ENCODE measurements at places on chromosomes 1 and 21. TPM values are rescaled to one million over a fixed set of nuclear protein-coding genes. Genes with fewer than 3 reads are reported as not detected.

DNA sequence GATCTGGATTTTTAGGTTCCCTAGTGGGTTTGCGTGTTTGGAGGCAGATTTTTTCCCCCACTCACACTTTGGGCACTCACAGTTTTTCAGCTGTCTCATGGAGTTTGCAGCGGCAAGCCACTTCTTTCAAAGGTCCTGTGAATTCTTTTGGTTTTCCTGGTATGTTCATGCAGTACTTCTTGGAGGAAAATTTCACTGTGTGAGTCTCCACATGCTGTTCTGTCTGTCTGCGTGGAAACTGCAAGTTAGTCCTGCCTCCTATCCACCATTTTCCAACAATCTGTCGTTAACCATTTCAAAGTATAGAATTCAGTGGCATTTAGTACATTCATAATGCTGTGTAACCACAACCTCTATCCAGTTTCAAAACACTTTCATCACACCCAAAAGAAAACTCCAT is 793 bp upstream of the FMO1 start:
- DNase-seq, result no peak

DNA sequence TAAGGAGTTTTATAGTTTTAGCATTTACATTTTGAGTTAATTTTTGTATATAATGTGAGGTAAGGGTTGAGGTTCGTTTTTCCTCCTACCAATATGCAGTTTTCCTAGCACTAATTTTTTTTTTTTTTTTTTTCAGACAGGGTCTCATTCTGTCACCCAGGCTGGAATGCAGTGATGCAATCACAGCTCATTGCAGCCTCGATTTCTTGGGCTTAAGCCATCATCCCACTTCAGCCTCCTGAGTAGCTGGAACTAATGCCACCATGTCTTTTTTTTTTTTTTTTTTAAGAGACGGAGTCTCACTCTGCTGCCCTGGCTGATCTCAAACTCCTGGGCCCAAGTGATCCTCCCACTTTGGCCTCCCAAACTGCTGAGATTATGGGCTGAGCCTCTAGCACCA is 2.5 kb upstream of the UBASH3A start:
- DNase-seq, result no peak

- no peak for DNase-seq
These were observed 29.9 kb upstream of the ATP2B4 start for GRCh38 chr1:203596673-203597210.

The AGO3 gene
- total RNA-seq, result 38.4 TPM

DNA sequence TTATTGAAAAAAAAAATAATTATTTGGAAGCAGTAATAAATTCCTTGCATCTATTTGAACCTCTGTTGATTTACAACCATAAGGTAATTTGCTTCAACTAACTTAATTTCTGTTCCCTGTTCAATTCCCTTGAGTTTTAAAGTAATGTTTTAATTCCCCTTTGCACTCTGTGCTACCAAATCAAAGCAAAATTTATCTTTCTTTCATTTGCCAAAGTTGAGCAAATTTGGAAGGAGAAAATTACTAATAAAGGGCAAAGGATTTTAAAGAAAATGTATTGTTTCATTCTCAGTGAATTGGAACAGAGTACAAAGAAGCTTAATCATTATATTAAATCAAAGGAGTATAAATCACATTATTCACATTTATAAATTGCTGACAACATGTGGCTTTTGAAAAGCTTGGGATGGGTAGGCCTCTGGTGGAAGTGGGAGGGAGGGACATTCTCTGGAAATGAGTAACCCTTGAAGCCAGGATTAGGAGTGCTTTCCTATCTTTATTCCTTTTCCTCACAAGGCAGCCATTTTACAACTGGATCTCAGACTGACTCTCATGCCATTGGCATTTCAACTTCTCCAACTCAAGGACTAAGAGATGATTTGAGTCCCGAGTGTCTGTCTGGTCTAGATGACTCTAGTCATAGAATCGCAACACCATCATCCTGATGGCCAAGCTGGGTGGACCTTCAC is 331.6 kb upstream of the DUSP10 start:
- DNase-seq, result no peak

The LCE2B gene
- total RNA-seq, result not detected

DNA sequence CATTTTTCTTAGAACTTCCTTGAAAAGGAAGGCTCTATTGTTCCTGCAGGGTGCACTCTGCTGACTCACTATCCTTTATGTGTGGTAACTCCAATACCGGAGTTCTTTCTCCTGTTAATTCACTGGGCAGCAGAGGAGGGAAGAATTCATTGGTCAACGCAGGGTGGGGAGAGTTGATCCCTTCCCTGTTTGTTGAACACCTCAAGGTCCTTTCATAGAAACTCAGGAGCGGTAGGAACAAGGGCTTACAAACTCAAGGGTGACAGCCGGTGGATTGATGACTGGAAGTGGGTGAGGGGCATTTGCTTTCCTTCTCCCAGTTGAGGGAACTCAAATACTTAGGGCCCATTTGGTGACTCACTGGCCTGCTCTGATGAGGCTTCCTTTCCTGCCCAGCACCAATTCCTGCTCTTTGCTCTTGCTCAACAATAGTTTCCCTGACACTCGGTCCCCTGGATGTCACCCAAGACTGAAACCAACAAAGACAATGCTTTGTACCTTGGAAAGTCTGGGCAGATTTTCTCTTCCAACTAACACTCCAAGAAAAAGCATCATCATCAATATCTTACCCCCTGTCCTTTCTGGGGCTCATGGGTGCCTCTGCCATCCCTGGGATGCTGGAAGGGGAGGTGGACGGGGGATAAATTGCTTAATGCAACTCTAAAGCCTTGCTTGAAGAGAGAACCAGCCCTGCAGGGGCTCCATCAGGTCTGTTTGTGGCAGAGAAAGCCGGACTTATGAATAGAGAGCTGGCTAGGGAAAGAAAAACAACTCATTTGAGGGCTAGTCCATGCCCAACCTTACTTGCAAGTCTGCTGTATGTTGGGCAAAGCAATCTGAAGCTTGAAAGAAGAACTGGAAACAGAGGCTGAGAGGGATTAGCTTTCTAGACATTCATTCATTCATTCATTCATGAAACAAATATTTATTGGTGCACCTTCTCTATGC is 9.3 kb downstream of the SLC26A9 start:
- DNase-seq, result no peak

DNA sequence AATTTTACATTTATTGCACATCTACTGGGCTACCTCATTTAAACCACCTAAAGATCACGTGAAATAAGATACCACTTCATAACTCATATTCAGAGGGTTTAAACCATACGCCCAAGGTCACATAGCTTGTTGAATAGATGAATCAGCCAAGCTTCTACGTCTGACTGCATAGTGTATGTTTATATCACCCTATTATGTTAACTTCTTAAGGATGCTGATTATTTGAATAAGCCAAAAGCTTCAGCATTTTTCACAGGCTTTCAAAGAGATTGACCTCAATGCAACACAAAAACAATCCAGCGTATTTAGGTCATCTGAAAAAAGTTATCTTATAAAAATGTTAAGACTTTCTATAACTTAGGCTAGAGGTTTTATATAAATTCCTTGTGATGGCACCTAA is 373.8 kb downstream of the TGFB2 start:
- DNase-seq, result no peak

GRCh38 chr1:84374991-84375696 is 23.1 kb upstream of the DNASE2B start:
- DNase-seq, result no peak

DNA sequence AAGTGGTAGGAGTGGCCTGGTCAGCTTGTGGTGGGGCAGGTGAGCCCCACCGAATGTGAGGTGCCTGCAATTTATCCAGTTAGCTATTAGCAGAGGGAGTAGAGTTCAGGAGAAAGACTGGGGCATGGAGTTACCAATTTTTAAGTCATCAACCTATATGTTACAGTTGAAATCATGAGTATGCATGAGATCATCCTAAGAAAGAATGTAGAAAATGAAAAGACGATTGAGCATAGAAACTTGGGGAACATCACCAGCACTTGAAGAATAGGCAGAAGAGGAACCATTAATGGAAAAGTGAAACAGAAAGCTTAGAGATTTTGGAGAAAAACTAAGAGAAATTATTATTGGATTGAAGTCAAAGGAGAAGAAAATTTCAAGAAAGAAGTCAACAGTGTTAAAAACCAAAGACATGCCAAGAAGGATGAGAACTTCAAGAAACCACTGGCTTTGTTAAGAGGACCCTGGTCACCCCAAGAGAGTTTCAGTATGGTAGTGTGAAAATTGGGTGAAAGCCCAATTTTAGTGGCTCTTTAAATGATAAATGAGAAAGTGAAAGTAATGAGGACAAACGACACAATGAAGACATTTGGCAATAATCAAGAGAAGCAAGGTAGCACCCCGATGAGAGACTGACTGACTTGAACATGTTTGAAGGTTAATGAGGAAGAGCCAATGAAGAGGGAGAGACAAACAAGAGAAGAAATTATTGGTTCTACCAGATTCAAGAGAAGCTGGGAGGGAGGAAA is 36.7 kb downstream of the DNASE2B start:
- no peak for DNase-seq

The TTC22 gene
- total RNA-seq, result not detected

DNA sequence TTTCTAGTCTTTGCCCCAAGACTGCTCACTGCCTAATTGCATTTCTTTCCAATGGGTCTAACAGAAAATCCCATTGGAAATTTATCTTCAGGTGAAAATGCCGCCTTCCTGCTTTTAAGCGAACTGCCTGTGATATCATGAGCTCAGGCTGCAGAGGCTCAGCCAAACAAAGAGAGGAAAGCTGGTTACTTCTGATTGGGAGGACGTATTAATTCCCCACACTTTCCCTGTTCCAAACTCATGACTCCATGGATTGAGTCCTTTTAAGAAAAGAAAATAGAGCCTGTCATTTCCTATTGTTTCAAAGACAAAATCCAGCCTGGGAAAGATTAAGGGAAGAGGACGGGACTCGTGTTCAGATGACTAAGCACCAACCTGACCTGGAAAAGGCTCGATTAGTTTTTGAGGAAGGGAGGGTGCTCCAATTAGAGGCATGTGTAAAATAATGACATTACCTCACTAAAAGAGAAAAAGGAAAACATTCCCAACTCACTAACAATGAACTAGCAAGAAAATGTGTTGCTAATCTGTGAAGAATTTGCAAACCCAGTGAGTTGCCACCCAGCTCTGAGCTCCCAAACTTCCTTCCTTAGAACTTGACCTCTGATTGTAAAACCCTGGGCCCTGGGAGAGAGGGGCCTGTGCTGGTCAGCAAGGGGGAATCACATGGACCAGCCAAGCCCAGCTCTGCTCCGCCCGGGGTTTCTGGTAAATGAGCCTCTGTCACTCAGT is 61.2 kb downstream of the TCP10L start:
- no peak for DNase-seq

The GADD45A gene
- total RNA-seq, result 54.9 TPM

GRCh38 chr1:114108751-114109255 is 44.9 kb downstream of the SYT6 start:
- DNase-seq, result no peak

The TFF2 gene
- total RNA-seq, result not detected

GRCh38 chr1:200081151-200081968 is 53.9 kb downstream of the NR5A2 start:
- no peak for DNase-seq

DNA sequence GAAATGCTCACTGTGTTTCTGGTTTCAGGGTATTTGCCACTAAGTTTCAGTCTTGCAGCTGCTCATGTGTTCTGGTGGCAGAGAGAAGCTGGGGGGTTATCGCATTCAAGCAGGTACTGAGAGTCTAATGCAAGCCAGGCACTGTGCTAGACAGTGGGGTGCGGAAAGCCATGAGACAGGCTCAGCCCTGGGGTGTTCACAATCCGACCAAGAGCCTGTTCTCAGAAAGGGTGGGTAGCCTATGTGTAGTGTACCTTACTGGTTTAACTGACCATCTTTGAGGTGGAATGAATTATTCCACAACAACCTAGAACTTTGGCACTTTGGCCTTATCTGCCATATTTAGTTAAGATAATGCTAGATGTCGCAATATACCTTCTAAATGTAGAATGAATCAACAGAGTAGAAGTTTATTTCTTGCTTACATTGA is 55.3 kb upstream of the ROR1 start:
- no peak for DNase-seq

GRCh38 chr1:236103646-236104218 is 38.6 kb upstream of the GPR137B start:
- peak; percentile 46 for DNase-seq

GRCh38 chr1:52825868-52826267 is 16.7 kb upstream of the ZYG11A start:
- peak; percentile 48 for DNase-seq

GRCh38 chr1:241775021-241775420 is 73.0 kb upstream of the EXO1 start:
- DNase-seq, result no peak

DNA sequence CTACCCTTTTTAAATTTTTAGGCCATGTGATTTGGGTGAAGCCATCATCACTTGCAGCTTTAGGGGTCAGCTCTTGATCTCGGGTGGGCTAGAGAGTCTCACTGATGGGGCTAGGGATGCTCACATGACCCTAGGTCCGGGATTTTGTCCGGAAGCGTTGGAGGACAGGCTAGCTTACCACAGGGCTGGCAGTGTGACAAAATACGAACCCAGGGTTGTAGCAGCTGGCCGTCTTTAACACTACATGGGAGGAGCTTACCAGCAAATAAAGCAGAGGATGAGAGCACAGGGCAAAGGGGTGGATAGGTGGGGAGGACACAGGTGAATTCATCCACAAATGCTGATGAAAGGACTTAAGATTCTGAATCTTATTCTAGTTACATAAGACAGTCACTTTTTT is 21.9 kb downstream of the GPR161 start:
- DNase-seq, result no peak

DNA sequence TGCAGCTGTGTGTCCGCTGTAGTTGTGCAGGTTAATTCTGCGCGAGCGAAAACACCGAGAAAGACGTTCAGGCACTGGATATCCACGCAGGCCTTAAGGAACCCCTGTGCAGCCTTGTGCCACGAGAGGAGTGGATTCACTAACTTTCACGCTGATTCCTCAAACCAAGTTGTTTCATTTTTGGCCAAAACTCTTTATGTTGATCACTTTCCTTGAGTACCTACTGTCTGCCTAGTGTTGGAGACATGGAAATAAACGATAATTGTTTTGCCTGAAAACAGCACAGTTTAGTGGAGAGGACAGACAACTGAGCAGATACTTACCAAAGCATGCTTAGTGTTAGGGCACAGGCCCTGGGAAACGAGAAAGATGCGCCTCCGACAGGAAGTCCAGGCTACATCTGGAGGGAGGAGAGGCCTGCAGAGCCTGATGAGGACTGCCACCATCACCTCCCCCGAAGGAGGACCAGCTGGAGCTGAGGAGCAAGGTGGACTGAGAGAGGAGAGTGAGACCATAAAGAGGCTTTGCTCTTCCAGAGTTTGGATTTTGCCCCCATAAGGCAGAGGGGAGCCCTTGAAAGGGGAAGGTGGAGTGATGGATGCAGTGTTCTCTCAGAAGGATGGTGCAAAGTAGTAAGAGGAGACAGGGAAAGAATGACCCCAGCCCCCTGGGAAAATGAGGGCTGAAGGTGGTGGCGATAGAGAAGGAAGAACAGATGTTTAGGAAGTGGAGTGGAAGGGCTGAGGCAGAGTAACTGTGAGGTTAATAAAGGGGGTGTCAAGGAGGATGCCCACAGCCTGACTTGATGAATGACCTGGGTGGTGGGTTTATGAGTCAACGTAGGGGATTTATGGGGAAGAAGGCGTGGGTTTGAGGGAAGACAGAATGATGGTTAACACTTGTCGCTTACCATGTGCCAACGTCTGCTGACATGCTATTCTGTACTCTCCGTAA is 956 bp upstream of the SCAF4 start:
- DNase-seq, result peak; percentile 60

Measured in OCI-LY7 (cell line).